ENCODE measurements at places on chromosomes 7 and 10.

DNA sequence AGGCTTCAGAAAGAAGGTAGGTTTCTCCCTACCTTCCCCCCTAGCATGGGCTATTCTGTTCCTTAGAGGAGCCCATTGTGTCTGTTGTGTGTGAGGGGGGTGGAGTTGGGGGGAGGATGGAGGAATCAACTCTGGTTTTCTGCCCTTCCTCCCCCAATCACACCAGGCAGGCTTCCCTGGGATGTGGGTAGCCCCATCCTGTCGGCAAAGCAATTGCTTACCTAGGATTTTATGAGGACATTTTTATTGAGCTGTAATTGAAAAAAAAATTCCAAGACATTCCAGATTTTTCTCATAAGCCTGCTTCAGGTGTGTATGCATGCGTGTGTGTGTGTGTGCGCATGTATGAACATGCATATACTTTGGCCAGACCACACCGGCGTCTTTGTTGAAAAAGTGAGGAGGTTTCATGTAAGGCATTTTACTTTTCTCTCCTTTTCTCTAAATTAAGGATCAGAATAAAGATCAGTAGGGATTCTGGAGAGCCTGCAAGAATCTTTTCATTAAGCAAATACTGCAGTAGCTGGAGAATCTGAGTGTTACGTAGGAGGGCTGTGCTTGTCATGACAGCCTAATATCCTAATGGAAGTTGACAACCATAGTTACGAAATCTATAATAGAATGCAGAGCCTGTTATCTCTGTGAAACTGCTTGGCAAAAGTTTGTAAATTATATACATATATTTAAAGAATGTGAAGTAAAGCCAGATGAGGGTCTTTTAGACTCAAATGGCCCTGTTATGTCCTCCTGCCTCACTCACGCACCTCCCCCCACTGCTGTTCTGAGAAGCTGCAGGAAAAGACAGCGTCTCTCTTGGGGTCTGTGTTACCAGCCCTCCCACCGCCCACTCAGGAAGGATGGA lies 27.3 kb upstream of the SAMD8 start:
- DNase-seq = no peak

DNA sequence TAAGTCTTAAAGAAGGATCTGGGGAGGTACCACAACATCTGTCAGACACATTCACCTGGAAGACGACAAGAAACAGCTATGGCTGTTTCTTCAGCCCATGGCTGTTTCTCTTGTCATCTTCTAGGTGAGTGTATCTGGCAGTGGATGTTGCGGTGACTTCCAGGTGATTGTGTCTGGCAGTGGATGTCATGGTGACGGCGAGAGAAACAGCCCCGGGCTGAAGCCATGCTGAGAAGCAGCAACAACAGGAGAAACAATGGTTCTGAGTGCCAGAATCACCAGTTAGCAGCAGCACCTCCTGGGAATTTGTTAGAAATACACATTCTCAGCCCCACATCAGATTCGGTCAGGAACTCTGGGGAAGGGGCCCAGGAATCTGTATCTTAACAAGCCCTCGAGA lies 68.6 kb upstream of the SYPL1 start:
- no peak for DNase-seq

DNA sequence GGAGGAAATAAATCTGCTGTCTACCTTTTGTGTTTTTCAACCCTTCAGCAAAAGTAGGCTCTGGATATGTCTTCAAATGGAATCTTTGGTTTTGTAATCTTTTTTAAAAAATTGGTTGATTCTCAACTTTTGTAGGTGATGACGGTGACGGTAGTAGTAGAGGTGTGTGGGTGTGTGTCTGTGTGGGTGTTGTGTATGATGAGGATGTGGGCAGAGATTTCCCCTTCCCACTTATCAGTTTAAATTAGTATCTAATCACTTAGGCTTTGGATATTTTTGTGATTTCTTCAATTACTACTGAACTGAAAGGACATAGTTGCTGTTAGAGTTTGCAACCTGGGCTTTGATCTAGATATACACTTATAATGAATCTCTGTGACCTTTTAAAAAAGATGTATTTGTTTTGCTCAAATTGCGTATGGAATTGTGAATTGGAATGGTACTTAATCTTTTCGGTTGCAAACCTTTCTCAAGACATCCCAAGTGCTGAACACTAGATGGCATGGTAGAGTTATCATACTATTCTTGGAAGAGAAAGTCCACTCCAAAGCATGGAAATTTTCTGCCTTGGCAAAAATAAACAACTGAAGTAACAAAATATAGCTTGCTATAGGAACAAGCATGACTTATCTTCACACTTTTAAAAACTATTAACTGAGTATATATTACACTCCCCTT lies 51.9 kb upstream of the A1CF start:
- DNase-seq = no peak

DNA sequence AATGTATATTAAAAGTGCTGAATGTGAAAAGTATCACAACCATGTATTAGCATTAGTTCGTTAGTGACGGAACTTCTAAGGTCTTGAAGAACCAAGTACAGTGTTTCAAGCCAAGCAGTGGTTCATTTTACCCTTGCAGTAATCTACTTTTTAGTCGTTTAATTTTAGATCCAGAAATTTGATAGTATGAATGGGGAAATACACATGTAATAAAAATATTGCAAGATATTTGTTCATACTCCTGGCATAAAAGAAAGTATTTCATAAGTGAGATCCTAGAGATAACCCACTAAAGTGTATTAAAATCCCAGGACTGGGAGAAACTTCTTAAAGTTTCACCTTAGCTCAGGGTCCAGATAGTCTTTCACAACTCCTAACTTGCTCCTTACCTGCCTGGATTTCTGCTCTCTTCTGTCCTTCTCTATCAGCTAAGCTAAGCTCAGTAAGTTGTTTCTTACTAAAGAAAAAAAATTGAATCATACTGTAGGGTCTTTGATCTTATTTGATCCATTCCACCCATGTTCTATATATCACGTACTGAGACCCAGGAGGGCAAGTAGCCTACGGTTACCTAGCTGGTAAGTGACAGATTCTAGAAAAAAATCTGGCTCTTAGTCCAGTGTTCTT lies 1.5 kb downstream of the BCAP29 start:
- no peak for DNase-seq

DNA sequence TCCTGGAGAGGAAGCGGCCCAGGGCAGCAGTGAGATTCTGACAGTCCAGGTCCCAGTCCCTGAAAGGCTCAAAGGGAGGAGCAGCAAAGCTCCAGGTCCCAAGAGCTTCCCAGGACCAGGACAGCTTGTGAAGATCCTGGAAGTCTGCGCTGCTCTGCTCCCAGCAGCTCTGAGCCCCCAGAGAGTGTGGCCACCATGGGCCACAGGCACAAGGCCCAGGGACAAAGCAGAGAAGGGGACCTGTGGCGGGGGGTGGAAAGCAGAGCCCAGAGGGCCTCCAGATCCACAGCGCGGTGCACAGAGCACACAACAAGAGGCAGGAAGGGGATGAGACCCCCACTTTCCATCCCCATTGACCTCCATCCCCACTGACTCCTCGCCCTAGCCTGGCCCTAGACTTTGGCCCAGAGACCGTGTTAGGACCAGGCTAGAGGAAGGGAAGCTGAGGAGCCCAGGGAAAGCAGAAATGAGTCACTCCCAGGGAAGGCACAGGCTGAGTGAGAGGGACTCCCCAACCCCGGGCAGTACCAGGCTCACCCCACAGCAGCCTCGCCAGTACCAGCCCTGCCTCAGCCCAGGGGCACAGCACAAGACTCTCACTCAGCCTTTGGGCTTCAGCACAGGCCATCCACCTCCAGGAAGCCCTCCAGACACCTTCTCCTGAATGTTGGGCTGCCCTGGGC lies 75.5 kb downstream of the GRID1 start:
- no peak for DNase-seq

DNA sequence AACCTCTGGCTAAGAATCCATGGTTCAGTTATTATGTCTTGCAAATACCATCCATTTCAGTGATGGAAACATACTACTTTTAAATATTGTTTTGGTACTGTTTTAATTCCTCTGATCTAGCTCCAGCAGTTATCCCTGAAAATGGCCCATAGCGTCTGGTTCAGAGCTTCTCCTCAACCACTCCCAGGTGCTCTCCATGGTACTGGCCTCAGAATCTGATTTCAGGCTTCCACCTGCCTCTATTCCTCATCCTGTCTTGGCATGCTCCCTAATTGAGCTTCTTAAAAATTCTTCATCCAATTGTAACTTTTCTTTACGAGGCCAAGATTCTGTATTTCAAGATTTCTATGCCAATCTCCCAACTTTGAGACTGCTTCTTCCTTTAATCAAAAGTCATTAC lies 236.3 kb downstream of the HTR7 start:
- DNase-seq = no peak

Measured in KG1 (cell line).